NB4 (cell line): ENCODE measurements at places on chromosomes 5 and 9.
A peak's percentile ranks its signal among the peaks of the same experiment; 100 is the strongest.

- DNase-seq = peak; percentile 62
These were observed 2.3 kb upstream of the ST8SIA4 start for GRCh38 chr5:100905259-100905914.

GRCh38 chr9:119029886-119030285 is 339.3 kb downstream of the BRINP1 start:
- no peak for DNase-seq

DNA sequence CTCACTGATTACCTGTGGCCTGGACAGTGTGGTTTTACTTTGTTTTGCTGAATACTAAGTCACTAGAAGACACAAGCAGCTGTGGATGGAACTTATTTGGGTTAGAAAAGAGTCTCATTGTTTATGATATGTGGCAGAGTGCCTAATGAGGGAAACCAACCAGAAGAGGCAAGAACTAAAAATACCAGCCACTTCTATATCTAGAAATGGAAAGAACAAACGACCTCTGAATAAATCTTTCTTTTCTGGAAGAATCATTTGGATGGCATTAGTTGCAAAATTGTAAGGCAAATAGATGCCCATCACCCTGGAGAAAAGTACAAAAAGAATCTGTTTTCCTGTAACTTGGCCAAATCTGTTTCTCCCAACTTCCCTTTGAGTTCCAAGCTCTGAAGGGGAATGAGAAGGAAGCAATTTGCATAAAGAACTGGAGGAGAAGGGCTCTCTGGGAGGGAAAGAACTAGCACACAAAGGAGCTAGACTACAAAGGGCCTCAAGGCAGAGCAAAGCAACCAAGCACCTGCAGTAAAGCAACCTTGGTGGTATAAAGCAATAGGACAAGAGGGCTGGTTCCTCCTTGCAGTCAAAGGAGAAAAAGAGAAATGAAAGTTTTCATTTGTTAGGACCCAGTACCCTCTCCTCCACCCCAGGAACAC is 455.4 kb downstream of the CAAP1 start:
- DNase-seq = no peak

DNA sequence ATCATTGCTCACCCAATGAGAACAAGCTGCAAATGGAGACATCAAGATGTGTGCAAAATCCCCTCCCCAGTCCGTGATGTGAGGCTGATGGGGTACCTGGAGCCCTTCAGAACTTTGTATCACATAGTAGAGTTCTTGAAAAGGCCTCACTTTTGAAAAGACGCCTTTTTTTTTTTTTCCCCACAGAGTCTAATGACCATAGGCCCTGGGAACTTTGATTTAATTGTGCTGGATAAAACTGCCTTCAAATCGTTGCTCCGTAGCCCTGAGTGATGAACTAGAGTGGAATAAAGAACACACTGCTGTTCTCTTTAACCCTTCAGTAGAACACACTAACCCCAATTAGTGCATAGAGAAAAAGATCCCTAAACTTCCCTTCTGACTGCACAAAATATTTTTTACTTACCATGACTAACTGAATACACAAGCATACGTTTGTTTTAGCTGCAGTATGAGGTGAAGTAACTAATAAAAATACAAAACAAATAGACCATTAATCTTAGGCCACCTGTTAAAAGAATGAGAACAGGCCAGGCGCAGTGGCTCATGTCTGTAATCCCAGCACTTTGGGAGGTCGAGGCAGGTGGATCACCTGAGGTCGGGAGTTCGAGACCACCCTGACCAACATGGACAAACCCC is 15.1 kb downstream of the PSAT1 start:
- no peak for DNase-seq

DNA sequence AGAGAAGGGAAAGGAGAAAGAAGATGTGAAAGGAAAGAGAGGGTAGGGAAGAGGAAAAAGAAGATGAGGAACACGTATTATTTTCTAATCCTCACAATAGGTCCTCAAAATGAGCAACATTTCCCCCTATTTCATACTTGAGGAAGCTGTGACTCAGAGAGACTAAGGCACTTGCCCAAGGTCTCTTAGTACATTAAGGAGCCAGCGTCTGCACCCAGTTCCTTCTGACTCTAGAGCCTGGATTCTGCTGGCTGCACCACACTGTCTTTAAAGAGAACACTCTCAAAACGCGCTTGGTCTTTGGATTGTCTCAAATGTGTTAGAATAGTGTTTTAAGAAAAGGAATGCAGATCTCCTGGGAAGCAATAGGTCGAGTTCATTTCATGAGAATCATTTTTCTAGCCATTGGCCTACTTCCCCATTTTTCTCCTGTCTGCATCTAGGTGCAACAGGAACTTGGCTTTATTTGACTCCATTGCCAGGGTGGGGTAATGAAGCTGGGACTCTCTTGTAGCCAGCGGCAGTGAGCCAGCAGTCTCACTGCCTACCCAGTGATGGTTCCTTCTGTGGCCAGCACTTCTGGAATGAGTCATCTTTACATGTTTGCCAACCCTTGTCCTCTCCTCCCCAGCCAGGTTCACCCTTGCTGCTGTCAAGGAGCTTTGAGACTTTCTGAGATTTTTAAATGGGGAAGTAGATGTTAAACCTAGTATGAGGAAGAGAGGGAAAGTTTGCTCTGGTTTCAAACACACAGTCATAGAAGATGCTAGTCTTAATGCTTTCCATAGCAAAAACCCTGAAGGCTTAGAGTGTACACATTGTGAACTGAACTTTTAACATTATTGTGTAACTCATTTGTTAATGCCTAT is 82.7 kb downstream of the DOCK8 start:
- DNase-seq = peak; percentile 99

DNA sequence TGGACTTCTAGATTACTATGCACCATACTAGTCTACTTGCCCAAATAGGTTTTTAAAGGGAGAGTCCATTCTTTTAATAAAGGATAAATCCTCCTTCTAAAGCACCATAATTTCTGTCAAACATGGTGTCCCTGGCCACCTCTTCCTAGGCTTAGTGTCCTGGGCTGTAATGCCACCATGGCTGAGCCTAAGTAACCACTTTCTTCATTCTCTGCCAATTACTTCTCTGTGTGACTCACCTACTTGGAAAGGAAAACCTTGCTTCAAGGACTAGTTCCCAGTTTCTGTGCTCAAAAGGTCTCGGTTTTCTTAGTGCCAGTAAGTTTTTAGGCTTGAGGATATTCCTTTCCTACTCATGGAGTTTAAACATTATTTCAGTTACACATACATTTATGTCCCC is 273.4 kb downstream of the DENND1A start:
- DNase-seq = no peak

GRCh38 chr9:80605793-80606192 is 1034.0 kb downstream of the TLE4 start:
- no peak for DNase-seq

DNA sequence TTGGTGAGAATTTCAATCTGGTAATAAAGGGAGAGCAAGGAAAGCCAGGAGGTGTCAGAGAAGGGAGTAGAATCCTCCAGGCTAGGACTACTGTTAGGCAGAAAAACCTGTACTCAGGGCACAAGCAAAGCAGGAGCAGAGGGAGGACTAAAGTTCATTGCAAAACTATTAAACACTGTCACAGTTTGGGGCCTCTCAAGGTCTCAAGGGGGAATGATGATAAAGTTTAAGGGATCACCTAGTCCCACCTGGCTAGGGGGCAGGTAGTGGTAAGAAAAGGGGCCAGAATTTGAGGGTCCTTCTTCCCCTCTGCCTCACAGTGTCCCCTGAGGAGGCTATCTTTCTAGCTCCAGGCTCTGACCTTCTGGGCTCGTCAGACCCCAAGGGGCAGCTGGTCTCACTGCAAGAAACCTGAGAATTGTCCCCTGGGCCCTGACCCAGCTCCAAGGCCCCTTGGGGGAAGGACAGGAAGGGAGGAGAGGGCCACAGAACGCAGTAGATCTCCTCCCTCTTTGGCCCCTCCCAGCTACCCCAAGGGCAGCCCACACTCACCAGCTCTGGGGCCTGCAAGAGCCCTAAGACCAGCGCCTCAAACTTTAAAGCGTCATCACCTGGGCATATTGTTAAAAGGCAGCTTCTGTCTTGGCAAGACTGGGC is 974 bp downstream of the CCDC69 start:
- DNase-seq = peak; percentile 85

DNA sequence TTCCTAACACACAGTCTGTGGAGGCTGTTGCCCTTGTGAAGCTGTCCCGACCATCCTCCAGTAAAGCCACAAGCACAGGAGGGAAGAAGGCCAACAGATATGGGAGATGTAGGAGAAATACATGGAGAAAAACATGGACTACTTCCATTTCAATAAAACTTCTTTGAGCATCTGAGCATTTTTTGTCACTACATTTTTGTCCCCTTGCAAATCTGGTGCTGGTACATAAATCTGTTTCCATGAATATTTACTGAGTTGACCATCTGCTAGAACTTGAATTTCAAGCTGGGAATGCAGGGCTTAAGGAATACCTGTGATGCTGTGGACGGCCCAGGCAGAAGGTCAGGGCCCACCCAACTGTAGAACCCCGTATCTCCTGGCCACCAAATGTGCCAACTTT is 43.9 kb upstream of the ICE1 start:
- no peak for DNase-seq

DNA sequence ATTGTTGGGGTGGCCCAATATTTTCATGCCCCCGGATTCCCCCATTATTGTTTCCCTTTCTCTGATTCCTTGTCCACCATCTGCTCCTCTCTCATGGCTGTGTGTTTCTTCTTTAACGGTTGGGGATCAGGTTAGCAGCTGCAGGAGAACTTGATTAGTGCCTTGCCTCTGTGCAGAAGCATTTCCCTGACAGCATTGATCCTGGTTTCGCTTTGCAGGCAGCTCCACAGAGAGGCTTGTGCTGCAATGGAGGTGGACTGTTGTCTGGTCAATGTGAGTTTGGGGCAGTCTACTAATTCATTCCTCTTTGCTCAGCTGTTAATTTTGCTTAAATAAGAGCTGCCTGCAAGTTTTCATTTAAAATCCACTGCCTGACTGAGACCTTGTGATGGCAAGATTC is 32.5 kb upstream of the SSBP2 start:
- DNase-seq = peak; percentile 21

DNA sequence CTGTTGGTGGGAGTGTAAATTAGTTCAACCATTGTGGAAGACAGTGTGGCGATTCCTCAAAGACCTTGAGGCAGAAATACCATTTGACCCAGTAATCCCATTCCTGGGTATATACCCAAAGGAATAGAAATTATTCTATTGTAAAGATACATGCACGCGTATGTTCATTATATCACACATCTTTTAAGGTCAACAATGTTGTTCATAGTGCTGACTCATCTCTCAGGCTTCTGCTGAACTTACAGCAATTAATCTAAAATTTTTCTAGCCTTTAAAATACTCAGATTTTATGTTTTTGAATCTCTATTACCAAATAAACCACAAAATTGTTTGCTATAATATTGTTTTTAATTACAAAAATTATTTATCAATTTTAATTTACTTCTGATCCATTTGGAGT is 38.8 kb upstream of the ZNF618 start:
- no peak for DNase-seq

DNA sequence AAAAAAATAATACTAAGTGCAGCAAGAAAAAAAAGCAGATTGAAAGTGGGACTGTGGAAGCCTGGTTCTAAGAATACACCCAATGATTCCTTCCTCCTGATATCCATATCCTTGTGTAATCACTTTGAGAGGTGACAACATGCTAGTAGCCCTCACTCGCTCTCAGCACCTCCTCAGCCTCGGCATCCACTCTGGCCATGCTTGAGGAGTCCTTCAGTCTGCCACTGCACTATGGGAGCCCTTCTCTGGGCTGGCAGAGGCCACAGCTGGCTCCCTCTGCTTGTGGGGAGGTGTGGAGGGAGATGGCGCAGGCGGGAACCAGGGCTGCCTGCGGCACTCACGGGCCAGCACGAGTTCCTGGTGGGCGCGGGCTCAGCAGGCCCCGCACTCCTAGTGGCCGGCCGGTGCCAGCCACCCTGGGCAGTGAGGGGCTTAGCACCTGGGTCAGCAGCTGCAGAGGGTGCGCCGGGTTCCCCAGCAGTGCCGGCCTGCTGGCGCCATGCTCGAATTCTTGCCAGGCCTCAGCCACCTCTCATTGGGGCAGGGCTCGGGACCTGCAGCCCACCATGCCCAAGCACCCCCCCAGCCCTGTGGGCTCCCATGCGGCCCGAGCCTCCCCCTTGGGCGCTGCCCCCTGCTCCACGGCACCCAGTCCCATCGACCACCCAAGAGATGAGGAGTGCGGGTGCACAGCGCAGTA is 24.5 kb upstream of the SELENOP start:
- DNase-seq = no peak

- no peak for DNase-seq
These were observed 174.6 kb upstream of the PANK3 start for GRCh38 chr5:168753691-168754254.

DNA sequence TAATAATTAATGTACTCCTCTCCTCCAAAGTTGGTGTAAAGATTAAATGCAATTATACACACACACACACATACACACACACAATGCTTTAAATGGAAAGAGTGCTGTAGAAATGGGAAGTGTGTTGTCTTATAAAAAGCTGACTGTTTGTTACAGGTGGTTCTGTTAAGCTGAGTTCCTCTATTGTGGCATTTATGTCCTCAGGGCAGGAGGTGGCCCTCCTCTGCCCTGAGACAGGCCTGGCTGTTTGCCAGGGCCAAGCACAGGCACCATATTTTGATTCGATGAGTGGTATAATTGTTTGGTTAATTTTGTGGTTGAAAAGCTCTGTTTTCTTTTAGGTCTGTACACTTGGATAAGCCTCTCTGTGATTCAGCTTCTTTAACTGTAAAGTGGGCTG is 573.9 kb downstream of the KIF4B start:
- DNase-seq = peak; percentile 20

GRCh38 chr5:92237896-92238295 is 854.8 kb upstream of the ARRDC3 start:
- no peak for DNase-seq

DNA sequence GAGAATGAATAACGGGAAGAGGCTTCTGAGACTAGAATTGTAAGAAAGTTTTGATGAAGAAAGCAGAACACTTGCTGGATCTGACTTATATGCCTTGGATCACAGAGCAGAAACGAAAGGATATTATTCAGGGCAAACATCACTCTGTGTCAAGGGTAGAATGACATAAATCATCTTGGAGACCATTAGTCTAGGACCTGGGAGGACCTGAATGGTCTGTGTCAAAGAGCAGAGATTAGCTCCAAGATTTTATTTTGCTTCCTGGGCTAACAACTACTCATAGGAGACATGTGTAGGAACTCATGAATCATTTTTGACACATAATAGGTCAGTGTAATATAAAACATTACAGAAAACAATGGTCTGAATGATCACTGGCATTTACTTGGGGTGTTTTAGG is 417.9 kb downstream of the SLCO4C1 start:
- DNase-seq = no peak

DNA sequence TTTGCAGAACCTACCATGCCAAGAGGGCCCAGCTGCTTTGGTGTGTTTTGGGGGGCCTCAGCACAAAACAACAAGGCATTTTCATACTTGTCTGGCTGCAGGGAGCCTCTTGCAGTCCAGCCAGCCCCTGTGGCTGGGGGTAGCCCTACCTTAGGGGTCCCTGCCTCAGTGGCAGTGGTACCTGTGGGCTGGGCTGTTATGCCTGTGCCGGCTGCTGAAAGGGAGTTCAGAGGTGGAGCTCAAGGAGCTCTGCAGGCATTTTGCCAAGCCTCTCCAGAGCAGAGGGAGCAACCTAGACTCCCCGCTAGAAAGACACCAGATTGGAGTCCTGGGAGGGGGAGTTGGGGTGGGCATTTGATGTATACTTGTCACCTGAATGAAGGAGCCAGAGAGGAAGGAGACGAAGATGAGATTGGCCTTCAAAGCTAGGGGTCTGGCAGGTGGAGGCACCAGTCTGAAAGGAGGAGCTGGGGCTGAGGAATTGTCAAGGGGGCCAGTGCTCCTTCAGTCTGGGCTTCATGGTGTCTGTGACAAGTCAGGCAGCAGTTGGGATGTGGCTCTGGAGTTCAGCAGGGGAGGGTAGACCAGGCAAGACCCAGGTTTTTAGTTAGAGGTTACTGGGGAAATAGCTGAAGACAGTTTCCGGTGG is 1.5 kb downstream of the SHROOM1 start:
- DNase-seq = no peak
